HFFc6 (cell line): ENCODE measurements at places on chromosomes 13 and 19. TPM values are rescaled to one million over a fixed set of nuclear protein-coding genes. Genes with fewer than 3 reads are reported as not detected.

Gene FBXO27
- total RNA-seq = 0.34 and 0.77 TPM in 2 replicates

DNA sequence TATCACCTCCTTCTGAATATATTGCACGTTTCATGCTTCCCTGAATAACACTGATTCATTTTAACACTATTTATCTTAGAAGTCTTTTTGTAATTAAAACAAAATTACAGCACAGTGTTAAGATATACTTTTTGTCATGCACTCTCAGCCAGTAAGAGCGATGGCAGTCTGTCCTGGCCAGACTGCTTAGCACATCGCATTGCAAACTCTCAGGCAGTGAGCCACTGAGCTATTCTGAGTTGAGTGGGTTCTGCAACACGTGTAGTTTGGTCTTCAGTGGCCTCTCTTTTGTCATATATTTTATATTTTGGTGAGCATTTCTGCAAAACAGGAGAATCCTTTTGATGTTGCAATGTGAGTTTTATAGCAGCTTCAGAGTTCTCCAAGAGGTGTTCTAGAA lies 332.1 kb downstream of the HS6ST3 start:
- no peak overlapping the region for H3K27ac ChIP-seq
- H3K36me3 ChIP-seq = no peaks in the 10 kb centered on the region
- no peaks in the 10 kb centered on the region for H3K4me1 ChIP-seq
- no peak overlapping the region for H3K4me3 ChIP-seq

Gene CEACAM3
- total RNA-seq = not detected in 3 replicates

Gene GDF15
- 21.3 to 37.4 TPM (median 26.7 TPM) in 3 replicates for total RNA-seq

- no peak overlapping the region for H3K27ac ChIP-seq
- H3K36me3 ChIP-seq = no peaks in the 10 kb centered on the region
- H3K4me1 ChIP-seq = peaks cover 3% of the 10 kb centered on the region
Observed at GRCh38 chr13:21124852-21125251, 51.5 kb downstream of the SKA3 start.
